ENCODE measurements at places on chromosomes 1 and 21.

- H3K4me3 ChIP-seq = no peak overlapping the region
- H3K36me3 ChIP-seq = peaks cover 37% of the 10 kb centered on the region
- peak overlapping the region; percentile 80 for H3K27ac ChIP-seq
- DNase-seq = no peak
- no peaks in the 10 kb centered on the region for H3K27me3 ChIP-seq
- peaks cover 33% of the 10 kb centered on the region for H3K4me1 ChIP-seq
Observed at GRCh38 chr21:32372755-32373154, 20.1 kb downstream of the URB1 start.

GRCh38 chr21:42056468-42056867, 14.6 kb upstream of the UMODL1 start:
- no peak overlapping the region for H3K4me3 ChIP-seq
- H3K4me1 ChIP-seq = no peaks in the 10 kb centered on the region
- H3K27me3 ChIP-seq = no peaks in the 10 kb centered on the region
- DNase-seq = no peak
- no peak overlapping the region for H3K27ac ChIP-seq
- no peaks in the 10 kb centered on the region for H3K36me3 ChIP-seq

DNA sequence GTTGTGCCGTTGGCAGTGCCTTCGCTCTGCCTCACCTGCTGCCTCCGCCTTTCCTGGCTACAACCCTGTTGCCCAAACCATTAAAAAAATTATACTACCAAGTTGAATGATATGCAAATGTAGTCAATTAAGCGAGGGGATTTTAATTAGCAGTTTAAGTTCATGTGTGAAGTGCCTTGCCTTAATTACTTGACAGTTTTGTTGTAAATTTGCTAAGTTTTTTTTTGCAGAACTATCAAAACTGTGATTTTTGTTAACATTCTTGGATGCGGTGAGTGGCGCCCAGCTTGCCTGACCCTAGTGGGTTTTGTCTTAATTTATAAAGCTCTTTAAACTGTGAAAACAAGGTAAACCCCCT, 10.9 kb downstream of the SKI start:
- H3K4me3 ChIP-seq = no peak overlapping the region
- no peaks in the 10 kb centered on the region for H3K27me3 ChIP-seq
- no peaks in the 10 kb centered on the region for H3K36me3 ChIP-seq
- no peak for DNase-seq
- H3K4me1 ChIP-seq = no peaks in the 10 kb centered on the region

- no peak overlapping the region for H3K4me3 ChIP-seq
- no peaks in the 10 kb centered on the region for H3K36me3 ChIP-seq
- DNase-seq = no peak
- H3K27ac ChIP-seq = no peak overlapping the region
Observed at GRCh38 chr1:187744665-187745064, 915.9 kb downstream of the PLA2G4A start.

DNA sequence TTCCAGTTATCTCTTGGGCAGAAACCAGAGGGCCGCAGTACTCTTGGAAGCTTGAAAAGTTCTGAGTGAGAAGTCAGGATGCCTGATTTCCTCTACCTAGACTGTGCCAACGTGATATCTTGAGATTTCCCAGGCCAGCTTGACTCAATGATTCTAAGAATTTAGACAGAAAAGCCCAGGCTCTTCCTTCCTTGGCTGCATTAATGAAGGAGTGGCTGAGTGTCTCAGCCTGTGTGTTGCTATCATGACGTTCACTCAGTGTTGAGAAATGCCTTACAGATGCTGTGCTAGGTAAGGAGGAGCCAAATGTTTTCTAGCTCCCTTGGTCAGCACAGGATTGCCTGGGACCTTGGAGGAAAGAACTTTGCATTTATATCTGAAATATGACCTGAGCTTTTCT, 454.1 kb upstream of the USP24 start:
- H3K4me3 ChIP-seq = no peak overlapping the region
- H3K27ac ChIP-seq = peak overlapping the region; percentile 48
- H3K36me3 ChIP-seq = no peaks in the 10 kb centered on the region
- H3K4me1 ChIP-seq = no peaks in the 10 kb centered on the region
- H3K27me3 ChIP-seq = no peaks in the 10 kb centered on the region

DNA sequence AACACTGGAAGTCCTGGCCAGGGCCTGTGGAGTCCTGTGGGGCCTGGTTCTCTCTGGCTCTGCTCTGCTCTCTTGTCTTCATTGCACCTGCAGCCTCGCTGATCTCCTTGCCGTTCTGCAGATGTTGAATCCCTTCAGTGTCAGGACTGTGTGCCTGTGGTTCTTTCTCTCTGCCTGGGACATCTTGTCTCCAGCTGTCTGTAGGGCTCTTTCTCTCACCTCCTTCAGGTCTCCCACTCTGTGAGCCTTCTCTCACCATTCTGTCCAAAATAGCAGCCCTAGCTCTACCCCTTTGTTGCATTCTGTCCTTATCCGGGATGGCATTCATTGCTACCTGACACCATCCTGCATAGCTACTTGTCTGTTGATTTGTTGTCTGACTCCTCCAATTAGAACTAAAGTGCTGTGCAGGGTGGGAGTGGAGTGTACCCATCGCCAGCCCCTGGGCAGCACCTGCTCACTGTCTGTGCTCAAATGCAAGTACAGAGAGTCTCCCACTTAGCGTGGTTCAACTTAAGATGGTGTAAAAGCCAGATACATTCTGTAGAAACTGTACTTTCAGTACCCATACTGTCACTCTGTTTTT, 8.9 kb downstream of the PGBD2 start:
- no peak for DNase-seq
- peaks cover 5% of the 10 kb centered on the region for H3K4me1 ChIP-seq
- peaks cover 27% of the 10 kb centered on the region for H3K36me3 ChIP-seq
- no peak overlapping the region for H3K27ac ChIP-seq

DNA sequence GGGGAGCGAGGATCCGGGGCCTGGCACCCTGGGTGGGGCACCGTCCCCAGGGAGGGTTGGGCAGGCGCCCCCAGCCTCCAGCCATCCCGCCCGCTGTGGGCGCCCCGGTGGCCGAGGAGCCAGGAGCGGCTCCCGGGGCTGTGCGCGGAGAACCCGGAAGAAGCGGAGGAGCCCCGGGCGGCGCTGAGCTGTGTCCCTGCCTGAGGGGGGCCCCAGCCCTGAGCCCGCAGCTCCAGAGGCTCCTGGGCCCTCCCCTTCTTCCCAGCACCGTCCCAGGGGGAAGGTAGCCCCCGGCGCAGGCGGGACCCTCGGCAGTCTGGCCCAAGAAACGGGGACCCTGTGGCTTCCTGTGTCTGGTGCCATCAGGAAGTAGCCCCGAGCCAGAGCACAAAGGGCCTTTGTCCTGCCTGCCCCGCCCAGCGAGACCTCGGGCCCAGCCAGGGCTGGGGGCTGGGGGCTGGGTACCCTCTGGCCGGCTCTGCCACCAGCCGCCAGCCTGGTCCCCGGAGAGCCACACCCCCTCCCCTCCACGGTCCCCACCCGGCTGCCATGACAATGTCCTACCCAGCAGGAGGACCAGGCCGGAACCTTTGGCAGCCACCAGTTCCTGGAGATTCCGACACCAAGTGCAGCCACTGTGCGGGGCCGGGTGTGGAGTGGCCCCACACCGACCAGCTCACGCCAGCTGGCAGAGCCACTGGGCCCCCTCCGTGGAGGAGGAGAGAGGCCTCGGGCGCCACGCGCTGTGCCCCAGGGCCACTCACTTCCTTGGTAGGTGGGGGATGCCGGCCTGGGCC, 15.6 kb upstream of the TTLL10 start:
- no peaks in the 10 kb centered on the region for H3K36me3 ChIP-seq
- DNase-seq = peak; percentile 79
- H3K27me3 ChIP-seq = peaks cover 2% of the 10 kb centered on the region

- no peaks in the 10 kb centered on the region for H3K4me1 ChIP-seq
- H3K36me3 ChIP-seq = no peaks in the 10 kb centered on the region
- no peak overlapping the region for H3K27ac ChIP-seq
- no peak overlapping the region for H3K4me3 ChIP-seq
- no peaks in the 10 kb centered on the region for H3K27me3 ChIP-seq
- DNase-seq = no peak
Observed at GRCh38 chr1:89610457-89611011, 22.4 kb upstream of the LRRC8C start.

DNA sequence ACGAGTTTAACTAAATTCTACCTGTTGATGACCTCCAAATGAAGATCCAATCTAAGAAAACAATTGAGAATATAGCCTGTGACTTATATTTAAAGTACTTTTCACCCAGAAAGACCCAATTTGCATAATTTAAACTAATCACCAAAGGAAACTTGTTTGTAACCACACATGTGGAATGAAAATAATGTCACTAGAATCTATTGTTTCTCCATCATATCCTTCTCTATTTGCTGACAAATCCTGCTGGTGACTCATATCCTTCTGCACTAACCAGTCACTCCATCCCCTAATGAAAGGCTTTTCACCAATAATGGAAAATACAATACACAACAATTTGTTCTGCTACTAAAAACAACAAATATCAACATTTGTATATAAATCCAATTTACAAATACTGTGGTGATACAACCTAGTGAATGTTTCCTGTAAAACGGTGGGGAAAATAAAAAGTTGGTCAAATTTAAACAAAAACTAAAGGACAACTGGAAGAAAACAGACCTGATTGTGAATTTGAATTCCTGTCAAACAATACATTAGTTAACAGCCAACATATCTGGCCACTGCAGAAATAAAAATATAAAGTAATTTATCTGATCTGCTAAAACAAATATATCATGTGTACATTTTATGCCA, 6.5 kb downstream of the PTP4A2 start:
- H3K36me3 ChIP-seq = no peaks in the 10 kb centered on the region
- no peaks in the 10 kb centered on the region for H3K27me3 ChIP-seq
- no peak overlapping the region for H3K4me3 ChIP-seq
- no peak for DNase-seq
- H3K4me1 ChIP-seq = no peaks in the 10 kb centered on the region

DNA sequence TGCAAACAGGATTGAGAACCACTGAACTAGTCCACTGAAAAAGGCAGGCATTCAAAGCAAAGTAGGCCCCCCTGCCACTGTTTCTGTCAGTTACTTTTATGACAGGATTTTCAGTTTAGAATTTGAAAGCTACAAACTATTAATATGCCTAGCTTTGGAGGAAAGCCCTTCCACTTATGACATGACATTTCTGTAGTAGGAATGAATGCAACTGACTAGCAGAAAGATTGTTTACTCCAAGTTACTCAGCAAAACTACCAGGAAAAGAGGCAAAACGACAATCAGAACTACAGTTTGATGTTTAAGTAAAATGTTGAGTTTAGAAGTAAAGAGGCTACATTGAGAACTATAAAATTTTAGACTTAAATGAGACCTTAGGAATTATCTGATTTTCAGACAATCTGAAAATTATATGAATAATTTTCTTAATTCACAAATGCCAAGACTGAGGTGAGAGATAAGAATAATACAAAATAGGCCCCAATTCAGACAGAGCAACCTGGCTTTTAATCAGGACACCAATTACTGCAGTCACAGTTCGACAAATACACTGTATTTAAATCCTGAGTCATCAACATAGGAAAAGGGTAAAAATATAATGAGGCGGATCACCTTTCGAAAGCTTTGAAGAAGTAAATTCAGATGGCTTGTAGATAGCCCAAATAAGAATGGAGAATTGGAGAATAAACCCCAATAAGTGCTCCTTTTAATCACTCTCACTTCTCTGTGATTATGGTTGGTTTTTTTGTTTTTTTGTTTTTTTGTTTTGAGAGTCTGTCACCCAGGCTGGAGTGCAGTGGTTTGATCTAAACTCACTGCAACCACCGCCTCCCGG, 2.2 kb downstream of the PRKAB2 start:
- H3K27me3 ChIP-seq = no peaks in the 10 kb centered on the region
- H3K4me3 ChIP-seq = peak overlapping the region; percentile 97
- H3K4me1 ChIP-seq = peaks cover 54% of the 10 kb centered on the region
- peaks cover 20% of the 10 kb centered on the region for H3K36me3 ChIP-seq

GRCh38 chr1:162626761-162627160, 5.5 kb upstream of the DDR2 start:
- DNase-seq = no peak
- peaks cover 64% of the 10 kb centered on the region for H3K4me1 ChIP-seq
- no peaks in the 10 kb centered on the region for H3K36me3 ChIP-seq

DNA sequence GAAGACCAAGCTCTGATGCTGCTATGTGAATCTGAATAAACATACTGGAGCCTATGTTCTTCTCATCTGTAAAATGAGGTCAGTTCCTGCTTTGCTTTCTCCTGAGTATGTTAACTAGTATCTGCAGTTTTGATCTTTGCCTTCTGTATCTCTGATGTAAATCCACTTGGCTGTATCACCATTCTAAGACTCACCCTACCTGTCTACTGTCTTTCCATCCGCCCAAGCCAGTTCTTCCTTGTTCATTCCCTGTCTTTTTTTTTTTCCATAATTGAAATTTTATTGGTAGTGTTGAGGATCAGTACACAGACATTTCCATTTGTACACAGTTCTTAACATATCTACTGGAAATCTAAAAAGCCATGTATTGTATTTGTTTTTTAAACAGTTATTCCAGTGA, 31.3 kb downstream of the MAST2 start:
- no peaks in the 10 kb centered on the region for H3K4me1 ChIP-seq
- peaks cover 15% of the 10 kb centered on the region for H3K36me3 ChIP-seq
- no peaks in the 10 kb centered on the region for H3K27me3 ChIP-seq
- DNase-seq = no peak
- H3K4me3 ChIP-seq = no peak overlapping the region

GRCh38 chr1:59704716-59705115, 110.0 kb upstream of the HOOK1 start:
- DNase-seq = no peak
- no peak overlapping the region for H3K4me3 ChIP-seq
- no peaks in the 10 kb centered on the region for H3K27me3 ChIP-seq

GRCh38 chr1:79117376-79117775, 110.8 kb upstream of the ADGRL4 start:
- DNase-seq = no peak
- H3K4me3 ChIP-seq = no peak overlapping the region
- no peaks in the 10 kb centered on the region for H3K4me1 ChIP-seq
- no peaks in the 10 kb centered on the region for H3K27me3 ChIP-seq
- no peaks in the 10 kb centered on the region for H3K36me3 ChIP-seq
- no peak overlapping the region for H3K27ac ChIP-seq

Data from sigmoid colon (tissue), 7 donors.